ENCODE measurements at places on chromosomes 12 and 14.

GRCh38 chr12:5390174-5390799 lies 41.6 kb upstream of the NTF3 start:
- no peak for DNase-seq

GRCh38 chr14:72104011-72104613 lies 171.9 kb downstream of the RGS6 start:
- DNase-seq, result no peak

DNA sequence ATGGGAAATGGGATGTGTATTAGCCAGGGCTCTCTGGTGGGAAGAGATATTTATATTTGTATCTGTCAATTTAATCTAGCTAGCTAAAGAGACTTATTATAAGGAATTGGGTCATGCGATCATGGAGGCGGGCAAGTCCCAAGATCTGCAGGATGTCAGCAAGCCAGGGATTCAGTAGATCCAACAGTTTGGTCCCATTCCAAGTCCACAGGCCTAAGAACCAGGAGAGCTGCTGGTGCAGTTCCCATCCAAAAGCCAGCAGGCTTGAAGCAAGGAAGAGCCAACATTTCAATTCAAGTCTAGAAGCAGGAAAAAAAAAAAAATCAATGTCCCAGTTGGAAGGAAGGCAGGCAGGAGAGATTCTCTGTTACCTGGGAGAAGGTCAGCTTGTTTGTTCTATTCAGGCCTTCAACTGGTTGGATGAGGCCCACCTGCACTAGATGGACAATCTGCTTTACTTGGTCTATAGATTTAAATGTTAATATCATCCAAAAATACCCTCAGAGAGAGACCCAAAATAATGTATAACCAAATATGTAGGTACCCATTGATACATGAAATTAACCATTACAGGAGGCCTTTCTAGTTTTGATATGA lies 60.7 kb upstream of the BCAT1 start:
- no peak for DNase-seq

DNA sequence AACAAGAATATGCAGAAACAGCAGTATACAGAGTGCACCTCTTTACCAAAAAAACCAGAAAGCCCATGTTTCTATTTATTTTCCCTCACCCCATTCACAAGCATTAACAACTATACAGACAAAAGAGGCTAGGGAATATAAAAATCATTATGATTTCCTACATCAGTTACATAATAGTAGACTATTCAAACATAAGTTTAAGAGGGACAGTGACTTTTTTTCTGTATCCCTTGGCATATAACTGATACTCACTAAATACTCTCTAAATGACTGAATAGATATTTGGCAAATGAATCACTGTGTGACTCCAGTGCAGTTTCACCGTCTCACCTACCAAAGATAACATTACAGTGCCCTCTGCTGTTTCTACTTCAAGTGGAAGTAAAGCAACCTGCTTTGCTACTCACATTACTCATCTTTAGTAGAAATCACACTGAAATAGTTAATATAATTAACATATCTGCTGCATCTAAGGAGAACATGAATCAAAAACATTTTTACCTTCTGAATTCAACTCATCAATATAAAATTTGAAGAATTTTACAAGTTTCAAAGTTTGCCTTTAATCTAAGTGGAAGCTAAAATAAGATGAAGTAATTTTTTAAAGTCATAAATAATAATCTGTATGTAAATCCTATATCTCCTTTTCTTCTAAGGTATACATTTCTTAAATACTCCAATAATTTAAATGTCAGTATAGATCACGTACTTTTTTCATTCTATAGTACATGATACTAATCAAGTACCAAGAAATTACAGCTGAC lies 103.8 kb downstream of the OSBPL8 start:
- peak; percentile 93 for DNase-seq

- DNase-seq, result peak; percentile 29
Measured at GRCh38 chr12:126055521-126055920, 990.3 kb downstream of the AACS start.

DNA sequence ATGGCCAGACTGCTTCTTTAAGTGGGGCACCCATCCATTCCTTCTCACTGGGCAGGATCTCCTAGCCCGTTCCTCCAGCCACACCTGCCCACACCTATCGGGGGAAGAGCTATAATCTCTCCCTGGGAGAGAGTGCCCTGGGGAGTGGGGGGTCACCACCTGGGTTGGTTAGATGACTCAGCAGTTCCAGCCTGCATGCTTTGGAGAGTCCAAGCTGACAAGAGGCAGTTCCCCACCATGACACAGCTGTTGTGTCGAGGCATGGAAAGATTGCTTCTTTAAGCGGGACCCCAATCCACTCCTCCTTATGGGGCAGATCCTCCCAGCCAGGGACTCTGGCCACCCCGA lies 52.6 kb upstream of the PPFIA2 start:
- DNase-seq, result no peak

GRCh38 chr14:86513564-86513963 lies 983.6 kb downstream of the FLRT2 start:
- DNase-seq, result no peak

Measured in iris pigment epithelial cell (primary cell).